Trophoblast cell (in vitro differentiated cells and primary cell): ENCODE measurements at places on chromosomes 5 and 9.

GRCh38 chr9:94135222-94135621 lies 51.0 kb downstream of the PTPDC1 start:
- no peak for DNase-seq
- no peaks in the 10 kb centered on the region for H3K27me3 ChIP-seq
- H3K4me1 ChIP-seq = peaks cover 2% of the 10 kb centered on the region
- no peak overlapping the region for H3K4me3 ChIP-seq

- no peaks in the 10 kb centered on the region for H3K36me3 ChIP-seq
- H3K27ac ChIP-seq = no peak overlapping the region
- H3K27me3 ChIP-seq = no peaks in the 10 kb centered on the region
- H3K4me1 ChIP-seq = no peaks in the 10 kb centered on the region
- no peak overlapping the region for H3K4me3 ChIP-seq
These were observed 185.2 kb downstream of the DCP2 start for GRCh38 chr5:113161806-113162205.

DNA sequence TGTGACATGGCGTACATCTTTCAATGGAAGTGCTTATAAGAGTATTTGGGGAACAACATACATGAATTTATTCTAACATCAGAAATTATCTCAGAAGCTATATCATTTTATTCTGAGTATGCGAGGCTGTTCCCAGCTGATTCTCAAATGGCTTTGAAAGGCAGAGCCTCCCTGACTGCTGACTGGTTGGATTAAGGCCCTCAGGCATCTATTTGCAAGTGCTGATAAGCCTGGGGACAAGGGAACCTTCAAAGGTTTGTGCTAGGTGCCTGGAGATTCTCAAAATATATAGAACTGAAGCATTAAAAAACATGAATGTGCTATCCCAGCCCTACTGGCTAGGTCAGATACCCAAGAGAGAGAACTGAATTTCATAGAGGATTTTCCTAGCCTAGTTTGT lies 235.1 kb downstream of the LURAP1L start:
- H3K4me1 ChIP-seq = no peaks in the 10 kb centered on the region
- no peak overlapping the region for H3K4me3 ChIP-seq
- no peaks in the 10 kb centered on the region for H3K27me3 ChIP-seq
- no peak for DNase-seq
- H3K27ac ChIP-seq = no peak overlapping the region
- H3K36me3 ChIP-seq = no peaks in the 10 kb centered on the region

DNA sequence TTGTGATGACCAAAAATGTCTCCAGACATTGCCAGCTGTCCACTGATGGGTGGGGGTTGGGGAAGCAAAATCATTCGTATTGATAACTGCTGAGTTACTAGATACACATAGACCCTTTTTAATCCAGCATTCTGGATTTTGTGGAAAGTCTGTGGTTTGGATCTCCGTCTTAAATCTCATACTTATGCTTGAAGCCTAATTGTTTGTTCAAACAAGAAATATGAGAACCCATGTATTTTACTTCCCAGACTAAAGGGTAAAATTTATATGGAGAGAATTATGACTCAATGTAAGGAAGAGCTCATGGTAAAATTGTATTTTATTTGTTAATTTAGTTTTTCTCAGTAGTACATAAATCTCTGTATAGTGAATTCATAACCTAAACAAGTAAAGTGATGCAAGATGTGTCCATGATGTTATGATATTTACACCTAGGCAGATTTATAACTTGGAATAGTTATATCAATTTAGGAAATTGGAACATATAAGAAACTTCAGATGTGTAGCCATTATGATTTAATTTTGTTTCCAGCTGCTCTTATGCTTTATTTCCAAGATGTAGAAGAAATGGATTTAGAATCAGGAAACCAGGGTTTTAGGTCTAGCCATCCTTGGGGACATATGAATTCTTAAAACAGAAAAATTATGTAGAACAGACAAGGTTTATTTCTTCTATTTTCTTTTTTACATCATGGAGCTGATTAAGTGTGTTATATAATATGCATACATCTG lies 4.5 kb upstream of the OGN start:
- H3K27ac ChIP-seq = no peak overlapping the region
- no peaks in the 10 kb centered on the region for H3K4me1 ChIP-seq
- DNase-seq = no peak
- H3K4me3 ChIP-seq = no peak overlapping the region
- H3K36me3 ChIP-seq = no peaks in the 10 kb centered on the region

DNA sequence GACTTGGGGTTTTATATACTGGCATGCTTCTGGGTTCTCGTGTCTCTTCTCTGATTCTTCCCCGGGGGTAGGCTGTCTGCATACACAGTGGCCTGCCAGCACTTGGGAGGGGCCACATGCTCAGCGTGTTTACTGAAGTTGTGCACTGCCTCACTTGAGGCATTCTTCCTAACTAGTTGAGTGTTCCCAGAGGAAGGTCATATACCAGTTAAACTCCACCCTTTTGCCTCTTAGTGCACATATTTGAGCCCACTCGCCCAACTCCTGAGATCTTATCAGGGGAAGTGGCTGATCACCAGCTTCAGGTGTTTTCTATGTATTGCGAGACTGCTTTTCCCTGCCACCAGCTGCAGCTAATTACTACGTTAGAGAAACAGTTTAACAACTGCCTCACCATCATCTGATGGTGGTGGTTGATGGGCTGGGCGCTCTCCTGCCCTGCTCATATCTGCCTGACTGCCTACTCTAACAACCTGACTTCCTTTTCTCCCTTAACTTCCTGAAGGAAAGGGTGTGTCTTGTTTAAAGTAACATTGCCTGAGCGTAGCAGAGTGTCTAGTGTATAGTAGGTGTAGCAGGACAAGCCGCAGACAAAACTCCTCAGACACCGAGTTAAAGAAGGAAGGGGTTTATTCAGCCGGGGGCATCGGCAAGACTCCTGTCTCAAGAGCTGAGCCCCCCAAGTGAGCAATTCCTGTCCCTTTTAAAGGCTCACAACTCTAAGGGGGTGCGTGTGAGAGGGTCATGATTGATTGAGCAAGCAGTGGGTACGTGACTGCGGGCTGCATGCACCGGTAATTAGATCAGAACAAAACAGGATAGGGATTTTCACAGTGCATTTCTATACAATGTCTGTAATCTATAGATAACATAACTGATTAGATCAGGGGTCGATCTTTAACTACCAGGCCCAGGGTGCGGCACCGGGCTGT lies 60.1 kb upstream of the CLINT1 start:
- peak overlapping the region; percentile 5 for H3K27ac ChIP-seq
- DNase-seq = peak; percentile 92
- no peaks in the 10 kb centered on the region for H3K36me3 ChIP-seq
- peaks cover 6% of the 10 kb centered on the region for H3K4me1 ChIP-seq
- no peak overlapping the region for H3K4me3 ChIP-seq

DNA sequence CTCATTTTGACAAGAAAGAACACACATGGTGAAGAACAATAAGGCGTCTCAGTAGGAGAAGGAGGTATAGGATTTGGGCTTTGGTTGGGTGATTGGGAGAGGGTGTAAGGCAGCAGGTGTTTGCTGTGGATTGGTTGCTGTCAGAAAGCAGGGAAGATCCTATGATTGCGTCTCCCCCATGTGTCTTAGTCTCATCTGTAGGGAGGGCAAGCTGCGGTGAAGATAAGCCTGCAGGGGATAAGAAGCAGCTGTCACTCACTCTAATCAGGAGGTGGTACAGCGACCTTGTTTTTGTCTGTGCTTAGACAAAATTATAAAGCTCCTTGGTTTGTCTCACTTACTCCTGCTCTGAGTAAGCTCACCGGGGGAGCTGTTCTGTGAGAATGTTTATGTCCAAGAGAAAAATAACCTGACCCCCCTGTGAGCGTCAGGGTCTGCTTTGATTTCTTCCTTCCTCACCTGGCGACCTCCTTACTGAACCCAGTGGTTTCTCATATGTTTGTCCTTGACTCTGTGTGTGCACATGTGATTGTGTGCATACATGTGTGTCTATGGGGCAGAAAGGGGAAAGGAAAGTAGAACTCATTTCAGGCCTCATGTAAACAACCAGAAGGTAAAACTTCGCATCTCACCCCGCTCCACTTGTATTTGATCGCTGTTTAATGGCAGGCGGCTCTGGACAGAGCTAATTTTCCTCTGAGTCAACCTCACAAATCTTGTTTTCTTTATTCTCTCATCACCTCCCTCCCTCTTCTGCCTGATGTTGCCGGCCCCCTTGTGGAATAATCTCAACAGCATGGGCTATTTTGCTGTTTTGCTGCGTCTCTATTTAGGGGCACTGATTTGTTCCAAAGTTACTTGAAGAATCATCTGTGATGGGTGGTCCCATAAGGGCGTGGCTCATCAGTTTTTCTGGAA lies 105.6 kb downstream of the TENT4A start:
- H3K4me3 ChIP-seq = no peak overlapping the region
- H3K4me1 ChIP-seq = peaks cover 3% of the 10 kb centered on the region
- no peaks in the 10 kb centered on the region for H3K36me3 ChIP-seq
- DNase-seq = no peak
